ENCODE measurements at places on chromosomes 13 and 19.

DNA sequence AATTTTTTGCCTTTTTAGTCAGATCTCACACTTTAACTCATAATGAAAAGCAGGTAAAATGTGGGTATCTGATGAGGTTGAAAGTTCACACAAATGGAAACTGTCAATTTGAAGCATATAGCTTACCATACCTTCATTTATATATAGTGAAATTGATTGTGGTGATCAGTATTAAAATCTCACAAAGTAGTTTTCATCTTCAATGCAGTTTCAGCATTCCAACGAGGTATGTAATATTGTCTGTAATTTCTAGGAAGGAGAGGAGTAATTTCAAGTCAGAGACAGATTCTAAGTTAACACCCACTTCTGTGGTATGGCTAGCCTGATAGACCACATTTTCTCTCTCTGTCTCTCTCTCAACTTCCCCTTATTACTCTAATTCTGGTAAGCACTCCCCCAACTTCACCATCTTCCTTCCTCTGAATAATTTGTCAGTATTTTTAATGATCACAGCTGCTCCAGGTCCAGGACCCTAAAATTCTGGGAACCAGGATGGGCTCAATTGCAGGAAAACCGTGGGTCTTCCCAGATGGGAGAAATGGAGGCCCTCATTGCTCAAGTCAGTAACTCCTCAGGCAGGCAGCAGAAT is 455.7 kb downstream of the FGF9 start:
- no peak for DNase-seq

- no peak for DNase-seq
These were observed 188.4 kb downstream of the ITGBL1 start for GRCh38 chr13:101640788-101641400.

- DNase-seq, result no peak
These were observed 87.9 kb downstream of the URI1 start for GRCh38 chr19:30029721-30030510.

DNA sequence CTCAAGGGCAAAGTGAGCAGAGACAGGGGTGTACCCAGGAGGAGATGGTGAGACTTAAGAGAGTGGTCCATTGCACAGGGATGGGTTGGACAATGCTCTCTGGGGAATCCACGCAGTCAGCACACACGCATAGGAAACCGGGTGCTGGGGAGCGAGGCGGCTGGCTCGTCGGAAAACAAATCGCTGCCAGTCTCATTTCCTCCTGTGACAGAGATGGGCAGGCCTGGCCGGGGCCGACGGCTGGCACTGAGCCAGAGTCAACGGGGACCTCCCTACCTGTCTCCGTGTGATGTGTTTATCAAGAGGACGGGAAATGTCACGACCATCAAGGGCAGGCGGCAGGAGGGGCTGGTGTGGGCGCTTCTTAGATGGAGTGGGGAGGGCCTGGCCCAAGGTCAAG is 27.3 kb downstream of the PTPRS start:
- no peak for DNase-seq

- no peak for DNase-seq
These were observed 95.3 kb upstream of the TNFSF11 start for GRCh38 chr13:42478531-42479156.

DNA sequence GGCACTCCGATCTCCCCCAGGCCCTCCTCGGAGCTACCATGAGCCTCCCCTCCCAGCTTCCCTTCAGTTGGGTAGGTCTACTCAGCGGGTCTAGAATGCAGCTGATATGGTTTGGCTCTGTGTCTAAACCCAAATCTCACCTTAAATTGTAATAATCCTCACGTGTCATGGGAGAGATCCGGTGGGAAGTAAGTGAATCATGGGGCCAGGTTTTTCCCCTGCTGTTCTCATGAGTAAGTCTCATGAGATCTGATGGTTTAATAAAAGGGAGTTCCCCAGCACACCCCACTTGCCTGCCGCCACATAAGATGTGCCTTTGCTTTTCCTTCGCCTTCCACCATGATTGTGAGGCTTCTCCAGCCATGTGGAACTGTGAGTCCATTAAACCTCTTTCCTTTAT is 14.5 kb upstream of the DOCK9 start:
- DNase-seq, result no peak

GRCh38 chr13:66655847-66656454 is 574.2 kb downstream of the PCDH9 start:
- no peak for DNase-seq

- no peak for DNase-seq
These were observed 106.9 kb downstream of the KLF12 start for GRCh38 chr13:74027161-74027779.

DNA sequence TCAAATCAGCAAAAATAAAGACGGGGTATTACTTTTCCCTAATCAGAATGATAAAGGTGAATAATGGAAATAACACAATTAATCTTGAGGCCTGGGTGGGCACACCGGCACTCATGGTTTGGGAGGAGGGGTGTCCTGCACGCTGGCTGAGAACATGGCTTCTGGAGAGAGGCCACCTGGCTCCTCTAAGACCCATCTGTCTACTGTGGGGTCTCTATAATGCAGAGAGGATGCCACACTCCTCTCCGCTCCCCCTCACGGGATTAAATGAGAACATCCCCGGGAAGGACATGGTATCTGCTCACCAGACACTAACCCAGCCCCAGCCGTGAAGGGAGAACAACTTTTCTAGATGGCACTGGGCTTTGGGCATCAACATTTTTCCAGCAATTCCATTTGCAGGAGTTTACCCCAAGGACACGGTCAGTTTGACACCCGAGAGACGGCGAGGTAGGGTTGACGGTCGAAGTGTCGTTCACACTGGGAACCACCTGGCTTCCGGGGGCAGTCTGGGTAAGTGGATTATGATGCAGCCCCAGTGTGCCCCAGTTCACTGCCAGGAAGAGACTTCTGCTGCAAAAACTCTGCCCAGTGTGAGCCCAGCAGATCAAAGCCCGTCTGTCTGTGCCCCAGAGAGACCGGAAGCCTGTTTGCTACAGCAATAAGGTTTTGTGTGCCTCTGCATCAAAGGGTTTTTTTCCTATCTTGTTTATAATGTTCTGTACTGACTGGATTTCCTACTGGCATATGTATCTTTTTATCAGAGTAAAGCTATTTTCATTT is 56.6 kb downstream of the CEBPG start:
- DNase-seq, result no peak

- DNase-seq, result no peak
These were observed 11.9 kb upstream of the GARIN5A start for GRCh38 chr19:50488389-50489194.

DNA sequence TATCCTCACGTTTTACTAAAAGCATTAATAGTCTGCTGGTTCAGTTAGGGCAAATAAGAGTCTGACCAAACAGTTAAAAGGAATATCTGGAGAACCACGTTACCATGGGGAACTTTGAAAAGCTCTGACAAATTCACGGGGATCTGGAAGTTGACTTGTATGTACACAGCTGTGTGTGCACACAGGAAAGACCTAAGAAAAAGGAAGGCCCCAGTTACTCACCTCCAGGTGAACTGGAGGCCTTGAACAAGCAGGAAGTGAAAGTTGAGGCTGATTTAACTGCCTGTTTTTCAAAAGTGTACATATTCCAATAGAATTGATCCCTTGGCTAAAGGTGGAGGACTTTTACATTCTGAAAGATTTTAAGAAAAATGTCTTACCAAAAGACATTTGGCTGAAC is 1891.6 kb upstream of the PCDH20 start:
- no peak for DNase-seq

- no peak for DNase-seq
These were observed 389.5 kb downstream of the PCDH9 start for GRCh38 chr13:66840621-66841020.

DNA sequence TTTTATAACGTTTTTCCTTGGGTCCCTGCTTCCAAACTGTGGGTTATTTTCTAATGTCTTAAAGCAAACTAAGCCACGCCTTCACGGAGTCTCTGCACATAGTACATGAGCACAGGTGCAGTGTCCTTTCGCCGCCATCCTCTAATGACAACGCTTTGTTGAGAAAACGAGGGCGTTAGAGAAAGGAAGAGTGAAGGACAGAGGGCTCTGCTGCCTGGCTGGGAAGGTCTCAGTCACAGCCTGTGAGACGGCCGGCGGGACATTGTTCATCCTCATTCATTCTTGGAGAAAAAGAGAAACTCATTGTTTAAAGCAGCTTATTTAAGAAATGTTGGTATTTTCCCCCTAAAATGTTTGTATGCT is 9.5 kb downstream of the IL17D start:
- DNase-seq, result no peak

DNA sequence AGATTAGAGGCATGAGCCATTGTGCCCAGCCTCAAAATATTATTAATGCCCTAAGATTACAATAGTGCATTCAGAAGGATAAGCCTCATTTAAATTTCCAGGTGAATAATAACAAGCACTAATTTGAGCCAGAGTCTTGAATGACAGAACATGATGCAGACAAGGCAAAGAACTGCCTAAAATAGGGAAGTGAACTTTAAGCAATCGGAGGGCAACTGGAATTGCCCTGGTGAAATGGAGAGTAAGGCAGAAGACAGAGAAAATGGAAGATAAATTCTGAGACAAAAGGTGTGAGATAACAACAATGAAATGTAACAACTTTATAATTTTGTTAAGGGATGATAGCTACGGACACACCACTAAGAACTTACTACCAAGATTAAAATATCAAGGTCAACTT is 199.9 kb downstream of the DIAPH3 start:
- DNase-seq, result no peak

GRCh38 chr19:51530616-51531015 is 854 bp downstream of the SIGLEC6 start:
- no peak for DNase-seq

DNA sequence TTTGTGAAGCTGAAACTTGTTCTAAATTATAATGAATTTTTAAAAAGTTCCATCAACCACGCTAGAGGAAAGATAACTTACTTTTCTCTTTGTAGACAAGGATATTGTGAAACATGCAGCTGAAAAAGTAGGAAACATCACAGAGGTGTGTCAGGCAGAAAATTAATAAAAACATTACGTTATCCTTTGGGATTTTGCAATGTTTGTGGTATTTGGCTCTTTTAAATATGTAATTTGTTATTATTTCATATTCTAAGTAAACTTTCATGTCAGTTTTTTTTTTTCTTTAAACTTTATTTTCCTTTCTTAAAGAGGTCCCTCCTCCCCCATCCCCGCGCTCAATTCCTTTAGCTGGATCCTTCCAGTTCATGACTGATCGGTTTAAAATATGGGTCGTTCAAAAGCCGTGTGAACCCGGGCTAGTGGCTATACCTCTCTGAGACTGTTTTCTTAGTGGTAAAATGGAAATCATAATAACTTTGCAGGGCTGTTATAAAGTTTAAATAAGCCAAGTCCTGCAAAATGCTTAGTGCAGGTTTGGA is 740 bp upstream of the CCDC61 start:
- no peak for DNase-seq

GRCh38 chr13:48478391-48478790 is 54.5 kb downstream of the RCBTB2 start:
- no peak for DNase-seq

- DNase-seq, result no peak
These were observed 364.0 kb downstream of the LMO7 start for GRCh38 chr13:76000131-76000530.

GRCh38 chr13:77919246-77919920 is 752 bp upstream of the EDNRB start:
- no peak for DNase-seq

GRCh38 chr13:75635828-75636435 is at the start of gene LMO7:
LMO7 (plus strand) TSS chr13:75636330; CDS start chr13:75636658, 328 bp downstream.
- peak; percentile 25 for DNase-seq

- DNase-seq, result no peak
These were observed 71.5 kb downstream of the DNAJC15 start for GRCh38 chr13:43094901-43095300.

DNA sequence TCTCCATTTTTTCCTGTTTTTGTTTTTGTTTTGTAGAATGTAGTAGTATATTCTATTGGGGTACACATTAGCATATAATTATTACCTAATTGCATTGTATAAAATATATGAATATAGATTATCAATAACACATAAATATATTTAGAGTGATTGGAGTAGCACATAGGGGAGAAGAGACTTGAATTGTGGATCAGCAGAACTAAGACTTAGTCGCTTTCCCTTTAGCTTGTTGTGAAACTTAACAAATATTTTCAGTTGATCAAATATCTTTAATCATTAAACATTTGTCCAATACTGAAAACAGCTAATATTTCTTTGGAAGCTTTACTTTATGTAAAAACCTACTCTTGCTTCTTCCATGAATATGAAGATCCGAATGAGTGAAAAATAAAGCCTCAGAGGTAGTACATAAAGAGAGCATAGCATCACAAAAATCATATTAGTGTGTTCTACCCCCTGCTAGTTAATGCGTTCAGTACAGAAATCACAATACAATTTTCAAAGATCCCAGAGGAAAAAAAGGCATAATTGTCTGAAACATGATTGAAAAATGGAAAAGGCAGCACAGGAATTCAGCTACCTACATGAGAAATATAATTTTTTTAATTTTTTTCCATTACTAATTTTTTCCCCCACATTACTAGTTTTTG is 1348.0 kb upstream of the PRR20A start:
- no peak for DNase-seq

- DNase-seq, result no peak
These were observed 389 bp upstream of the ZNF649 start for GRCh38 chr19:51905206-51905605.

DNA sequence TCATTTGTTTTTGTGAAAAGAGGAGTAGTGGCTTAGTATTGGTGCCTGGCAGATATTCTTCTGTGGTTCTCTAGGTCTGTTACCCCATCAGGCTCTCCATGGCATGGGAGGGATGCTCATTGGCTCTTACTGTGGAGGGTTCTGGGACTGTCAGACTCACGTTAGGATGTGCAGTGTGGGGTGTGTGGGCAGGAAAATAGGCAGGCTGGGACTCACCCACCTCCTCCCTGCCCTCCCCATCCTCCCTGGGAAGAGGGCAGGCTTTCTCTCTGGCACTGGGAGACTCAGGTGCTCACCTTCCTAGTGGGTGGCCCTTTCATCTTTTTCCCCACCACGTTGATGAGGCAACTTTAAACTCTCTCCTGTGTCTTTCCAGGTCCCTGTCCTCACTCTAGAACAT is 44.2 kb downstream of the ZNF536 start:
- DNase-seq, result no peak

DNA sequence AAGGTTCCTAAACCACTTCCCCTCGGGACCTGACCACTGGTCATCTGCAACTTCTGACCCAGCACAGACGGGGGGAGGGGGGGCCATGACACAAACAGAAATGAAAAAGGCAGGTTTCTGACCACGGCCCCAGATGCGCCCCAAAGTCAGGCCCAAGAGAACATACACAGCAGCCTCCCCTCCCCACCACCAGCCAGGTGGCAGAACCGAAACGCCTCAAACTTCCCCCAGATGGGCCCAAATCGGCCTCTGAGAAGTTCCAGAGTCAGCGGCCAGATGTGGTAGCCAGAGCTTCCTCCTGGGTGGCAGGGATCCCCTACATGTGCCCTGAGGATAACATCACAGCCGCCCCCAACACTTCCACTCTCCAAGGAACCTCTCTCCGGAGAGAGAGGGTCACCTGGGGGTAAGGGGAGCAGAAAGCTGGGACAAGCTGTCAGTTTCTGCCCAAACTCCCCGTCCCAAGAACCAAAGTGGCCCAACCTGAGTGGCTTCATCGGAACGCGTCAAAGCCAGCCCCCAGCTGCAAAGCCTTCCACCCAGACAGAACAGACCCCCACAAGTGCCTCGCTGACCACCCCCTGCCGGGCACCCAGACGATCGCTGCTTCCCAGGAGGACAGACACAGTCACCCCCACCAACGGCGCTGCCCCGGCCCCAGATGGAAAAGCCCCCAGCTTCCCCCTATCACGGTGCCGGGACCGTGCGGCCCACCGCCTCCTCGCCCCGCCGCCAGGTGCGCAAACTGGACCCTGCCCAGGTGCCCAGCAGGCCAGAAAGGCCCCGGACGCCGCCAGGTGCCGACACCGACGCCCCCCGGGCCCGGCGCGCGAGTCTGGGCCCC is 800 bp downstream of the ELL start:
- no peak for DNase-seq

GRCh38 chr19:29893606-29894284 is 48.3 kb upstream of the URI1 start:
- no peak for DNase-seq

All from activated T-helper 1 cell treated with anti-CD3 and anti-CD28 coated beads, Interleukin-2, amount 50 U/mL, for 16 hours (primary cell).